ENCODE measurements at places on chromosomes 5 and 9.

- no peak for DNase-seq
Observed at GRCh38 chr5:6760686-6761085, 47.5 kb downstream of the TENT4A start.

GRCh38 chr5:6872441-6873160 is 159.4 kb downstream of the TENT4A start:
- DNase-seq = no peak

DNA sequence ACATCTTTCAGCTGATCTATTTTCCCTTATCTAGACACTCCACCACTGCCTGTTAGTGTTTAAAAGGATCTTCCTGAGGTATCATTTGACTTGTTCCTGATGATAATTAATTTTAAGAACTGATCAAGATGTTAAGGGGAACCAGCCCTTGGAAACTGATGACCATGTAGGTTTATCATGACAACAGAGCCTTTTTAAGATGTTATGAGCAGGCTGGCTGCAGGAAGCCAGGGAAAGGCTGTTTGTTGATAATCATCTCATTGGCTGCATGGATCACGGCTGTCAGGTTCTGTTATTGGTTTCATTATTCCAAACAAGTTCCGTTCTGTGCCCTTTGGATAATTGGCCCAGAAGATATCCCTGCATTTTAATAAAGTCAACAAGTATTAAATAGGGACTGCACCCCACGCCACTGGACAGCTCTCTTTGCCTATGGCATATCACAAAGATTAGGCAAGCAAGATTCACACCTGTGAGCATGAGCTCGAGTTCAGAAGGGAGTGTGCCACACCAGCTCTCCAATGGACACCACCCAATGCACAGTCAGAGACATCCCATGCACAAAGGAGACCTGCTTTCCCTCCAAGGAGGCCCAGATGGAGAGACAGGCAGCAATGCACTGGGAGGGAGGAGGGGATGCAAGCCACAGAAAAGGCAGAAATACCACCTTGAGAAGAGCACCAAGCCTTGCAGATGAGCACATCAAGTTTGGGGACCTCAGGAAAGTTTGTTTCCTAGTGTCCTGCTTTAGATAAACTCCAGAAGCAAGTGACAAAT is 88.7 kb downstream of the SPOCK1 start:
- no peak for DNase-seq

GRCh38 chr5:154523104-154523503 is 45.1 kb upstream of the HAND1 start:
- DNase-seq = no peak

- DNase-seq = no peak
Observed at GRCh38 chr9:14222149-14222835, 91.6 kb downstream of the NFIB start.

DNA sequence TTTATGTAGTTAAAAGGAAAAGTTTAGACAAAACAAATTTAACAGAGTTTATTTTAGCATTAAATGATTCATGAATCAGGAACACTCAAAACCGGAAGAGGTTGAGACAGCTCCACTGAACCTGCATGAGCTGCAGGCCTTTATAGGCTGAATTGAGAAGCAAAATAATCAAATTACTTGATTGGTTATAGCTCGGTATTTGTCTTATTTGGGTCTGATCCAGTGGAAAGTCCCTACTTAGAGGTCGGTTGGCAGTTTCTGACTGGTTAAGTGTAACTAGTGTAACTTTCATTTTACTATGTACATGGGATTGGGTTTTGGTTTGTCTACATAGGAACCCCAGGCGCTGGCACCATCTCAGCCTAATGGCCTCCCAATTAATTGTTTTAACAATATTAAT is 74.1 kb upstream of the PIK3R1 start:
- no peak for DNase-seq

GRCh38 chr9:111615928-111616327 is 15.2 kb upstream of the DNAJC25 start:
- DNase-seq = no peak

- DNase-seq = peak; percentile 77
Observed at GRCh38 chr9:130235558-130236435, 29.8 kb upstream of the HMCN2 start.

DNA sequence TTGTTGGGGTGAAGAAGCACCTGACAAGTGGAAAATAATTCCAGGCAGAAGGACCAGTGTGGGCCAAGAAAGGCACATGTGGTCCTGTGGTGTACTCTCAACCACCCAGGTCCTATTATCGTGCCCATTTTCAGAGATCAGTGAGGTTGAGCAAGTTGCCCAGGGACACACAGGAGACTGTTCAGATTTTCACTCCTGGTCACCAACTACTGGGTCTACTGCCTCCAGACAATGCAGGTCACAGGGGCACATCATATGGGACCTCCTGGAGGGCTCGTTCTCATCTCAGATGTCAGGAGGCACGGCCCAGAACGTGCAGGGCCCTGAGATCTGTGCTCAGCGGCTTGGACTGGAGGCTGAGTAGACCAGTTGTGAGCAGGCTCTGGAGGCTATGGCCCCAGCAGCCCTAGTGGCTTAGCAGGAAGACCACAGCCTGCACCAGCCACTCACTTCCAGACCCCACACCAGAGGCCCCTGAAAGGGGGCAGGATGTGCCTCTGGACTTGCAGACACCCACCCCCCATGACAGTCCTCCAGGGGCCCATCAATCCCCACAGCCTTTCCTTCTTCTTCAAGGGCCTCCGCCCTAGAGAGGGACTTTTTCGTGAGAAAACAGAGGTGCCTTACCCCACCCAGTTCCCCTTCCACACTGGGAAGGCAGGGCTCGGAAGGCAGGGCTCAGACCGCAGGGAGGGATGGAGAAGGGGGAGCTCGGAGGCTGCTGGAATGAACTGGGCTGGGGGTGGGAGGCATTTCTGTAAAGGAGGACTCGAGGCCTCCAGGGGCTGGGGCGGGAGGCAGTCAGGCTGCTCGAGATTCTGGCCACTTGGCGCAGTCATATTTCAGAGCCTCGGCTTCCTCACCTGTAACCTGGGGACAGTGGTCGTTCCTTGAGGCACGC is 82.7 kb upstream of the NEURL1B start:
- DNase-seq = no peak

- DNase-seq = peak; percentile 27
Observed at GRCh38 chr5:72465601-72466563, 41.3 kb downstream of the ZNF366 start.

- DNase-seq = no peak
Observed at GRCh38 chr5:133917785-133918184, 50.6 kb downstream of the C5orf15 start.

GRCh38 chr5:81397176-81397575 is 3.2 kb upstream of the ACOT12 start:
- no peak for DNase-seq

DNA sequence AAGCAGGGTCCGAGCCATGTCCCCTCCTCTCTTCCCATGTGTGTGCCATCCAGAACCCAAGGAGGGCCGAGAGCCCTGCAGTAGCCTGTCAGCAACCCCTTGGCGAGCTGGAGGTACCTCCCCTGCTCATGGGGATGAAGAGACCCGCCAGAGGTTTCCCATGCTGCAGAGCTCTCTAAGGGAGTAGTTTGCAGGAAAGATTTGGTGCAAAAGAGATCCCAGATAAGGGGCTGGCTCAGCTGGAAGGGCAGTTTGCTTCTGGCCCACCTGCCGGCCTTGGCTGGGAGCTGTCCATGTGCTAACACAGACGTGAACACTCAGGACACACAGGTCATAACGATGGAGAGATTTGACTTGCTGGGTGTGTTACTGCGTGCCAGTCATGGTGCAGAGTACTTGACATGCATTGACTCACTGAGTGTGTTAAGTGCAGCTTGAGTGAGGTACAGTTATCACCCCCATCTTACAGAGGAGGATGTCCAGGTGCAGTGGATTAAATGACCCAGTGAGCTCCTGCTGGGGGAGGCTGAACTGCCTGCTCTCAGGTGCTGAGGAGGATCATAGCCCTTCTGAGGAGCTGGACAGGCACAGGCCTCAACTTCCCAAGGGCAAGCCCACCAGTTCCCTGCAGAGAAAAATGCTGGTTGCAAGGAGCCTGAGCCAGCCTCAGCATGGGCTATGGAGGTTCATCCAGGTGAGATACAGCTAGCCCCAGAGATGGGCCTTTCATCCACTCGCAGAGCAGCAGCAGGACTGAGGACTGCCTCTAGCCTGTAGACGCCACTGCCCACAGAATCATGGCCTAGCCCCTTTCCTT is 6.3 kb upstream of the SLC25A48 start:
- DNase-seq = no peak

DNA sequence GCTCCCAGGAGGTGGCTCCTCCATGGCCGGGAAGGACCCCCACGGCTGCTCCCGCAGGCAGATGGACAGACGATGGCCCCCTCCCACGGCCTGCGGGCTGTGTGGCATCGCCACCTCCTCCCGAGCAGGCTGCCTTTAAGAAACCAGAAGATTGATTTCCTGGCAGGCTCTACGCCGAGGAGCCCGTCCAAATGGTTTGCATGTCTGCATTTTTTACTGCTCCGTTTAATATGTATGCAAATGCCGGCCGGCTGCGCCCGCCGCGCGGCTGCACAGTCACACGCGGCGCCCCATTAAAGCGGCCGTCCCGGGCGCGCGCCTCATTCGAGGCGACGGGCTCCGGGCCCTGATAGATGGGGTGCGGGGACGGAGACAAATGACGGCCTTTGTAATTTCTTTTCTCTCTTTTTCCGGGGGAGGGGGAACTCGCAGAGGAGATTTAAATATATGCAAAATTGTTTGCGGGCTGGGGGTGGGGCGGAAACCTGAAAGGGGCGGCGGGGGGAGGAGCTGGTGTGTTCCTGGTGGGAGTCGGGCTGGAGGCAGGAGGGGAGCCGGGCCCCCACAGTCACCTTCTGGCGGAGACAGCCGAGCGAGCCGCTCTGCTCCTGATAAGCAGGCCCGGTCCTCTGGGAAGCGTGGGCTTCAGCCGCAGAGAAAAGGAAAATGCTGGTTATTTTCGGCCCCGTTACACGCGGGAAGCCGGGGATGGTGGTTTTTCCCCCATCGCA is 158.7 kb upstream of the IER5L start:
- DNase-seq = peak; percentile 48

Measured in activated CD4-positive, alpha-beta T cell treated with anti-CD3 and anti-CD28 coated beads for 48 hours (primary cell).